ENCODE measurements at places on chromosomes 2 and 18.

- H3K27me3 ChIP-seq, result no peaks in the 10 kb centered on the region
- no peak for DNase-seq
- no peaks in the 10 kb centered on the region for H3K4me1 ChIP-seq
- no peak overlapping the region for H3K27ac ChIP-seq
- H3K36me3 ChIP-seq, result no peaks in the 10 kb centered on the region
- H3K4me3 ChIP-seq, result no peak overlapping the region
These were observed 1124.9 kb upstream of the ZEB2 start for GRCh38 chr2:145644820-145645302.

- no peaks in the 10 kb centered on the region for H3K27me3 ChIP-seq
- H3K4me1 ChIP-seq, result no peaks in the 10 kb centered on the region
- no peak overlapping the region for H3K4me3 ChIP-seq
- DNase-seq, result no peak
- no peak overlapping the region for H3K27ac ChIP-seq
These were observed 507.4 kb upstream of the PKDCC start for GRCh38 chr2:41540272-41540998.

GRCh38 chr18:45413180-45413836, 202.0 kb upstream of the SLC14A2 start:
- H3K36me3 ChIP-seq, result no peaks in the 10 kb centered on the region
- H3K4me3 ChIP-seq, result no peak overlapping the region
- no peak for DNase-seq
- H3K27ac ChIP-seq, result no peak overlapping the region

DNA sequence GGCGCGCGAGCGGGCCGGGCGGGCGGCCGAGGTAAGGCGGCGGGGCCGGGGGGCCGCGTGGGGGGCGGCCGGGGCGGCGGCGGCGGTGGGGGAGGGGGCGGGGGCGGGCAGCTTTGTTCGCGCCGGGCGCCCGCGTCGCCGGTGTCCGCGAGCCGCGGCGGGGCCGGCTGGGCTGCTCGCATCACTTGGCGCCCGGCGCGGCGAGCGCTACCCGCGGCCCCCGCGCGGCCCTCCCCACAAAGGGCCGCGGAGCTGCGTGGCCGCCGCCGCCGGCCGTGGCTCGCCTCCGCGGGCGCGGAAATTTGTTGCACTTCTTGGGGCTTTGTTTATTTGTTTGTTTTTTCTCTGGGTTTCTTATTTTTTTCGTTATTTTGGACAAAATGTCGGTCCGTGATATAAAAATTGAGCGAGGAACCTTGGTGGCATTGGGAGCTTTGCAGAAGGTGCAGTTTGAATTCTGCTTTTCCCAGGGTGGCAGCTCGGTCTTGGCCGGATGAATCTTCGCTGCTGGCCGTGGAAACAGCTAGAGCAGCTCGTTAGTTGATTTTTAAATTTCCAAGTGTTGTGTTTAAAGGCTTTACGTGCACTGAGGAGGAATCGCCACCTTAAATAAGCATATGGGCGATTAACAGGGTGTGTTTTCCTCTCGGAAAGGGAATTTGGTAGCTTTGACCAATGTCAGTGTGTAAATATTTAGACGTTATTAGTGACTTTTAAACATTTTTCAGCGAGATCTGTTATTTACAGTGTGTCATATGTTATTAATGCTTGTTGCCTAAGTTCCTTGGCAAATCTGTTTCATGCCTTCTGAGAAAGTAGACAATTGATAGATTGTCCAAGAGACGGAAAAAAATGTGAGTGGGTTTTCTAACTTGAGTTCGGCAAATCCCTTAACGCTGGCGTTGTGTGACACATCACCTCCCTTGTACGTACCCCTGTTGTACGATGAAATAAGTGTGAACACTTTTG, 822 bp downstream of the UBE2E3 start:
- H3K27me3 ChIP-seq, result no peaks in the 10 kb centered on the region
- H3K27ac ChIP-seq, result peak overlapping the region; percentile 85
- H3K4me1 ChIP-seq, result peaks cover 3% of the 10 kb centered on the region
- H3K4me3 ChIP-seq, result peak overlapping the region; percentile 99

DNA sequence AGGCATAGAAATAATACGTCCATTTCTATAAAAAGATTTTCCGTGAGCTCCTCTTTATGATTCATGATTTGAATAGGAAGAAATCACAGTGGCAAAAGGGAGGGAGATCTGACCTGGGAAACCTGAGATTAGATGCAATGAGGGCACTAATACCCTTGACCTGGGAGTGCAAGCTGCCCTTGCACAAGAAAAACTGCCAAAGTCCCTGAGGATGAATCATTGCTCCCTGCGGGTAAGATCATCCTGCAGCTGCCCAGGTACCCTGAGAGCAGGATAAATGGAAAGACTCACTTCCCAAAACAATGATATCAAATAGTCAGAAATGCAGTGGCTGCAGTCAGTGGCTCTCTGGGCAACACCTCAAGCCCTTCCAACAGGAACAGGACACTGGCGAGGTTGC, 11.6 kb downstream of the FHL2 start:
- H3K27ac ChIP-seq, result peak overlapping the region; percentile 93
- H3K27me3 ChIP-seq, result no peaks in the 10 kb centered on the region
- peaks cover 46% of the 10 kb centered on the region for H3K36me3 ChIP-seq

GRCh38 chr2:54058449-54058848, 57.0 kb upstream of the ACYP2 start:
- no peaks in the 10 kb centered on the region for H3K27me3 ChIP-seq
- no peak overlapping the region for H3K27ac ChIP-seq
- H3K36me3 ChIP-seq, result no peaks in the 10 kb centered on the region
- no peak for DNase-seq
- peaks cover 1% of the 10 kb centered on the region for H3K4me1 ChIP-seq

DNA sequence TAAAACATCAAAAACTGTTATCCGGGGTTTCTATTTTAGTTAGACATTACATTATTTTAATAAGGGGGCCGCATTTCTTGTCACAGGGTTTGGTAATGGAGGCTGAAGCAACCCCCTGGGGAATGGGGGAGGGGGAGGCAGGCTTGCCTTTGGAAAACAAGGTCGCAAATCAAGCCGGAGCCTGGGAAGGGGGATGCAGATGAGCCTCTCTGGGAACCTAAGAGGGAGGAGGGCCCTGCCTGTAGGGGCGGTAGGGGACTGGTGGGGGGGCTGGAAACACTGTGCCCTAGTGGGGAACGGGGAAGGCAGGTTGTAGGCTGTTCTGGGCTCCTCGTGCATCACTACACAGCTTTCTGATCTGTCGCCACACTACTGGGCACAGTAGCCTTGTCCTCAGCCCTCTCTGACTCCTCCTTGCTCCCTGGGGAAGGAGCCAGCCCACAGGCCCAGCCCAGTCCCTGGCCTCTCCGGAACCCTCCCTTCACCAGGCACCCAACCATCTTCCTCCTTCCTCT, 170.2 kb upstream of the SMAD2 start:
- H3K27me3 ChIP-seq, result peaks cover 73% of the 10 kb centered on the region
- no peaks in the 10 kb centered on the region for H3K36me3 ChIP-seq
- H3K27ac ChIP-seq, result no peak overlapping the region
- H3K4me1 ChIP-seq, result peaks cover 2% of the 10 kb centered on the region
- DNase-seq, result no peak
- no peak overlapping the region for H3K4me3 ChIP-seq

- no peak overlapping the region for H3K4me3 ChIP-seq
- no peak for DNase-seq
- no peaks in the 10 kb centered on the region for H3K27me3 ChIP-seq
- no peaks in the 10 kb centered on the region for H3K36me3 ChIP-seq
These were observed 41.0 kb downstream of the SPP2 start for GRCh38 chr2:234091432-234091879.

- H3K27ac ChIP-seq, result peak overlapping the region; percentile 88
- H3K4me1 ChIP-seq, result peaks cover 7% of the 10 kb centered on the region
- no peaks in the 10 kb centered on the region for H3K27me3 ChIP-seq
- H3K4me3 ChIP-seq, result no peak overlapping the region
- H3K36me3 ChIP-seq, result peaks cover 26% of the 10 kb centered on the region
These were observed 83.7 kb upstream of the RBM44 start for GRCh38 chr2:237714690-237715458.

GRCh38 chr2:105187531-105187930, 54.0 kb upstream of the GPR45 start:
- no peaks in the 10 kb centered on the region for H3K4me1 ChIP-seq
- H3K27ac ChIP-seq, result no peak overlapping the region
- peak; percentile 25 for DNase-seq

- H3K27ac ChIP-seq, result no peak overlapping the region
- H3K27me3 ChIP-seq, result peaks cover 50% of the 10 kb centered on the region
- no peak for DNase-seq
These were observed 221.3 kb downstream of the BCL2 start for GRCh38 chr18:63098018-63098981.

DNA sequence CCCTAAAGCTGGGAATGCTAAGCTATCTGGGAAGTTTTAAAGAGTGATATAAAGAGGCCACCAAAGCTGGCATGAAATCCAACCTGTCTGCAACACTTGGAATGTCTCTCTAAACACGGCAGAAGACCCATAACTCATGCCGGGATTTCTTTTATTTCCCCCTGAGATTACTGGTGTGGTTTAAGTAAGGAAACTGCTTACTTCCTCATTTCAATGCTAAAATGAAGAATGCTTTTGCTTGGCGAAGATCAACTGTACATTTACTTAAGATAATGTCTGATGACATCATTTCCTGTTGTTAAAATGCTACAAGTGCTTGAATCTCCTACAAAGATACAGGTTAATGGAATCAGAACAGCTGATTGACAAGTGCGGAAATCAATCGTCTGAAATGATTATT, 353.8 kb upstream of the SALL3 start:
- H3K27me3 ChIP-seq, result no peaks in the 10 kb centered on the region
- no peaks in the 10 kb centered on the region for H3K36me3 ChIP-seq
- no peaks in the 10 kb centered on the region for H3K4me1 ChIP-seq

GRCh38 chr18:34978953-34979608, 62.1 kb upstream of the MAPRE2 start:
- peaks cover 13% of the 10 kb centered on the region for H3K4me1 ChIP-seq
- H3K27me3 ChIP-seq, result peaks cover 19% of the 10 kb centered on the region
- no peaks in the 10 kb centered on the region for H3K36me3 ChIP-seq
- H3K4me3 ChIP-seq, result no peak overlapping the region
- H3K27ac ChIP-seq, result peak overlapping the region; percentile 78

GRCh38 chr2:161199912-161200701, 39.9 kb downstream of the TANK start:
- no peaks in the 10 kb centered on the region for H3K27me3 ChIP-seq
- DNase-seq, result no peak
- peaks cover 6% of the 10 kb centered on the region for H3K36me3 ChIP-seq
- H3K4me1 ChIP-seq, result no peaks in the 10 kb centered on the region

- H3K27ac ChIP-seq, result no peak overlapping the region
- no peak for DNase-seq
- no peak overlapping the region for H3K4me3 ChIP-seq
- H3K27me3 ChIP-seq, result no peaks in the 10 kb centered on the region
- H3K4me1 ChIP-seq, result no peaks in the 10 kb centered on the region
These were observed 65.0 kb upstream of the MFF start for GRCh38 chr2:227260041-227260440.

GRCh38 chr2:50594233-50594632, 437.7 kb downstream of the NRXN1 start:
- H3K36me3 ChIP-seq, result no peaks in the 10 kb centered on the region
- no peak overlapping the region for H3K27ac ChIP-seq
- no peak overlapping the region for H3K4me3 ChIP-seq

DNA sequence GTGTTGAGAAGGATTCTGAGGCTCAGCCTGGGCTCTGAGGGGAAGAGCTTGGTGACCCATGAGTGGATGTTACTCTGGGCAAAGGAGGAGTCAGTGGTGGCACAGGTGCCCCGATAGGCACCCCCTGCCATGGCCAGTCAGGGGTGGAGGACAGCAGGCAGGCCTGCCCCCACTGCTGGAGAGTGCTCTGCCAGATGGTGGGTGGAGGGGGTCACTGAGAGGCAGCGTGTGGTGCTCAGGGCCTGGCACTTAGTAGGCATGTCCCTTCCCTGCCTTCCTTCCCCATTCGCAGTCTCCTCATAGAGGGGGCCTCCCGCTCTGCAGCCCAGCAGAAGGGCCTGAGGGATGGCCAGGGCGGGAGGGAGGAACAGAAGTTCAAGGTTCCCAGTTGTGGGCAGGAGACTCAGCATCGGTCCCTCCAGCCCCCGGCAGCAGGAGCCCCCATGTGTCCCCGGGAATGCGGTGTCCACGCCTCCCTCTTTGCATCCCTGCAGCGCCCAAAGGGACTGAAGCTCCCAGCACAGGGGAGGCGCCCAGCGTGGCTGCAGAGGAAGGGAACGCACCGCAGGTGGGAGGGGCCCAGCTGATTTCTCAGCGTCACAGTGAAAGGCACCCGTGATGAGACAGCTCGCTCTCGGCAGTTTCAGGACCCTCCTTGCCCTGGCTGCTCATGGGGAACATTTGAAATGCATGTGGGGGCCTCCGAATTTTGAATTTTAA, 5.7 kb upstream of the SNED1 start:
- peaks cover 29% of the 10 kb centered on the region for H3K4me1 ChIP-seq
- no peak for DNase-seq
- H3K36me3 ChIP-seq, result no peaks in the 10 kb centered on the region
- H3K27ac ChIP-seq, result no peak overlapping the region
- no peak overlapping the region for H3K4me3 ChIP-seq
- H3K27me3 ChIP-seq, result no peaks in the 10 kb centered on the region

GRCh38 chr2:223654384-223654915, 52.3 kb upstream of the SCG2 start:
- H3K4me1 ChIP-seq, result no peaks in the 10 kb centered on the region
- no peak overlapping the region for H3K27ac ChIP-seq
- no peaks in the 10 kb centered on the region for H3K27me3 ChIP-seq

GRCh38 chr18:74967979-74968378, 241.0 kb downstream of the PTGR3 start:
- H3K27me3 ChIP-seq, result no peaks in the 10 kb centered on the region
- H3K4me1 ChIP-seq, result peaks cover 2% of the 10 kb centered on the region
- no peak overlapping the region for H3K4me3 ChIP-seq

- DNase-seq, result no peak
- H3K4me1 ChIP-seq, result peaks cover 13% of the 10 kb centered on the region
- H3K4me3 ChIP-seq, result no peak overlapping the region
- no peaks in the 10 kb centered on the region for H3K27me3 ChIP-seq
- peaks cover 2% of the 10 kb centered on the region for H3K36me3 ChIP-seq
These were observed 10.3 kb downstream of the WDFY1 start for GRCh38 chr2:223934870-223935269.

DNA sequence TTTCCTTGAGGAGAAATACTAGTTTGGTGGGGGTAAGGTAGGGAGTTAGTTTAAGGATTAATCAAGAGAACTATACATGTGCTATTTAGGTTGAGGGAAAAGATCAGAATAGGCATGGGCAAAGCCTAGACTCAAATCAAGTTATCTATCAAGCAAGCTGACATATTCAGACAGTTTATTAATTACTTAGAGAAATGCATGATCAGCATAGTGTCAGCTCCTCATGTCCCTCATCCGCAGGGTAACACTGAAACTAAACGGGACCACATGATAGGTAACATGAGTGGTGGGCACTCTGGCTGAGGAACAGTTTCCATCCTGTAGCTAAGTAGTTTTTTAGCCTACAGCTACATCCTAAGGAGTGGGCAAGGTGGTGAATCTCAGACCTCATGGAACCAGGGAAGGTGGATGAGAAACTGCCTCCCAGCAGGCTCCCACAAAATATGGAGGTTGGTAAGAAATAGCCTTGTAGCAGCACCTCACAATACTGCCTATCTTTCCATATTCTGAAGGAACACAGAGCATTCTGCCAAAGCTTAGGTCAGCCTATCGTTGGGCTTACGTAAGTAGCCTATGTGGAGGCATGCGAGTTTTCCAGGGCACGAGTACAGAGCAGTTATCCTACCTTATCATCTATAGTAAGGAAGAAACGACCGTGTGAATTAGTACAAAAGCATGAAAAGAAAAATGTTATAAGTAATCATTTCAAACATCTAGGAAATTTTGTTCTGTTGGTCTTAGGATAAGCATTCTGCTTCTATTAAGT, 18.4 kb downstream of the ZC3H6 start:
- H3K4me3 ChIP-seq, result no peak overlapping the region
- no peak overlapping the region for H3K27ac ChIP-seq
- H3K27me3 ChIP-seq, result no peaks in the 10 kb centered on the region
- H3K4me1 ChIP-seq, result no peaks in the 10 kb centered on the region
- no peak for DNase-seq
